ENCODE measurements at places on chromosomes 7 and 10. TPM values are rescaled to one million over a fixed set of nuclear protein-coding genes. Genes with fewer than 3 reads are reported as not detected.

The TLX1 gene
- total RNA-seq: under 0.01 TPM

The TMUB1 gene
- total RNA-seq: 26.9 TPM

The C10orf62 gene
- total RNA-seq: not detected

The MAT1A gene
- total RNA-seq: under 0.01 TPM

The CPA2 gene
- total RNA-seq: not detected

The GPR85 gene
- 0.48 TPM for total RNA-seq

The SLC18A3 gene
- not detected for total RNA-seq
